ENCODE measurements at places on chromosomes 6 and 20.

- no peak for DNase-seq
These were observed 40.1 kb downstream of the VTA1 start for GRCh38 chr6:142187209-142187608.

DNA sequence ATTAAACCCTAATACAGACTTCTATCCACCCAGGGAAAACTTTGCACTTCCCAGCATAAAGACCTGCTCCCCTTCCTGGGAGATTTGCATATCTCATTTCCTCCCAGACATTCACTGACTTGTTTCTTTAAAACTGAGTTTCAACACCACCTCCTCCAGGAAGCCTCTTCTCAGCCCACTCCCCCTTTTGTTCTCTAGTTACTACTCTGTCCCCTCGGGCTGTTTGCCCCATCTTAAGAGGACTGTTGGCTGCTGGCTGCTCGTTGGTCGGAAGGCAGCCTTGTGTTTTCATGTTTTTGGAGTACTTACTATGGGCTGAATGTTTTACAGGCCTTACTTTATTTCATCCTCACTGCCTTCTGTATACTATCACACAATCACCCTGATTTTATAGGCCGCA, 6.6 kb downstream of the ARHGAP40 start:
- no peak for DNase-seq

DNA sequence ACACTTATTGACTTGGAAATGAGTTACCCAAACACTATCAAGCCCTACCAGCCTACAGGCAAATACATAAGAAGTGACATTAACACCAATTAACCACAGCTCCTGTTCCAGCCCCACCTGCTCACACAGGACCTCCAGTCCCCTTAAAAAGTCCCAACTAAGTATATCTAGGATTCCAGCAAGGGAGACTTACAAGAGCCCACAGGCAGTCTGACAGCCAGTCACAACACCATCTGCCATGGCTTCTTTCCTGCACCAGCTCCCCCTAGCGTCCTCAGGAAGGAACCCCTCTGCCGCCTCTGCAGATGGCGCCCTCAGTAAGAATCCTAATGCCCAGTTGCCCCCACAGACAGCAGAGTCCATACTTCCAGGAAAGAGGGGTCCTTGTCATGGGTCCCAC, 122.1 kb downstream of the HIVEP2 start:
- DNase-seq = no peak

- DNase-seq = no peak
These were observed 38.5 kb downstream of the DLGAP4 start for GRCh38 chr20:36344517-36345132.

DNA sequence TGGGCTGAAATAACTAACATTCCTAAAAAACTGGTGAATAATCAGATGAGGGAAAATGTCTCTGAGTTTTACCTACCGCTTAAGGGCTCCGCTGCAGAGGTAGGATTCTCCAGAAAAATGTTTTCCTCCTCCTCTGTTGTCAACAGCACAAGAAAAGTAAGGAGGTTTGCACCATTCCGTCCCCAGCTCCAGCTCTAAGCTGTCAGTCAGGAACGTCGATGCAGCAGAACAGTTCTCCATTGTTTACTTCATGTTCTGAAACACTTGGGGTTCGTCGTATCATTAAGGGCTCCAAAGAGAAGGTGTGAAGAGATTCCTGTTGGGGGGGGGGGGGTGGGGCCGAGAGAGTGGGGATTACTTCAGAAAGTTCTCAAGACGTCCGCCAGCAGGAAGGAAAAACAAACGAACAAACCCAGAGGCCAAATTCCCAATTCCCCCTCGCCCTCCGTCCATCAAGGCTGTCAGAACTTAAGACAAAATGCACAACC, 734 bp downstream of the MMS22L start:
- DNase-seq = no peak

- no peak for DNase-seq
These were observed 42.8 kb upstream of the PCMTD2 start for GRCh38 chr20:64212755-64213154.

DNA sequence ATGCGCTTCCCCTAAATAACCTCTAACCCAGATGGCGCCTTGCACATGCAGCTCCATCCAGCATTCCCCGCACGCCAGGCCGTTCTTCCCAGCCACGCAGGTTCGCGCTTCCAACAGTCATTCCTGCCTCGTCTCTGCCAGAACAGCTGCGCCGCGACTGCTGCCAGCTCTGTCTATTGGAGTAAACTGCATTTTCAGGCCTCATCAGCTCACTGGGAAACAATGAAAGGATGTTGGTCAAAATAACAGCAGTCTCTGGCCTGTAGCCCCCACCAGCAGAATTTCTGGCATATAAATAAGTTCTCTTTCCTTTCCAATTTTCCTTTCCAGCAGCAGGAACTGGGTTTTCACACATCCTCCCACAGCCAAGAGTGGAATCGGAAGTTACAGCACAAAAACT, 14.6 kb downstream of the NRSN1 start:
- no peak for DNase-seq

DNA sequence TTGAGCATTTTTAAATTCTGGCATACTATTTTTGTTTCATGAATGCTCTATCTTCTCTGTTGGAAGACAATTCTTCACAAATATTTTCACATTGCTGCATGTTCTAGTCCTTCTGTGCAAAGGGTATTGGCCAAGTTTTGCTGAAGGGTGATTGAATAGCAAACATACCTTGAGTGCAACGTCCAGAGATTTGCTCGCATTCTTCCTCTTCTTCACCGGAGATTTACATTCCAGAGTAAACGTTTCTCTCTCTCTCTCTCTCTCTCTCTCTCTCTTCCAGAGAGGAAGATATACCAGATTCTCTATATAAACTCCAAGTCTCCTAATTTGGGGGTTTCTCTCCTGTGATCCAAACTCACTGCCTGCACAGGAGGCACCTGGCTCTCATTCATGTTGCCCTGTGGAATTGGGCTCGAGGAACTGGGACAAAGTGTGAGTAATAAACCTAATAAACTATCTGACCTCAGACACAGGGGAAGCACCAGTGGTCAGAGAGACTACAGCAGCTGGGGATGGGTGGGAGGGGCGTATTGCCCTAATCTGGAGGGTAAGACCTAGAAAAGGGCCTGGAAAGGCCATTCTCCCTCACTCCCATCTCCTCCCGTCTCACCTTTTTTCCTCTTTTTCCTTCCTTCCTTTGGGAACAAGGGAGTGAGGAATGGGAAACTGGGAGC, 1.1 kb upstream of the TREML1 start:
- no peak for DNase-seq

- peak; percentile 56 for DNase-seq
These were observed 1.1 kb downstream of the FBXO30 start for GRCh38 chr6:145813285-145814034.

DNA sequence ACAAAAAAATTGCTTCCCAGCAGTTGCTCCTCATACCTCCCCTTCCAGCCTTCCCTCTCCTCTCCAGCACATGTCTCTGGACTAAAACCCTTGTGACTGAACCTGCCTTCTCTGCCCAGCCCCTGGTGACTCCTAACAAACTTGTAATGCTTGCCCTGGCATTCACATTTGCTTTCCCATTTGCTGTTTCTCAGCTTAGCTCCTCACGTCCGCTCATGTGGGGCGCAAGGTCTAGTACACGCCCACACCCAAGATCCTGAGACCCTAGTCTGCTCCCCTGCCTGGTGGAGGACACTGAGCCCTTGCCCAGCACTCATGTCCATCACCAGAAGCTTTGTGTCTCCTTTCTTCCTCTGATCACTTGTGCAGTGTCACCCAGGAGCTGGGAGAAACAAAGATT, 18.3 kb upstream of the RBPJL start:
- DNase-seq = no peak

DNA sequence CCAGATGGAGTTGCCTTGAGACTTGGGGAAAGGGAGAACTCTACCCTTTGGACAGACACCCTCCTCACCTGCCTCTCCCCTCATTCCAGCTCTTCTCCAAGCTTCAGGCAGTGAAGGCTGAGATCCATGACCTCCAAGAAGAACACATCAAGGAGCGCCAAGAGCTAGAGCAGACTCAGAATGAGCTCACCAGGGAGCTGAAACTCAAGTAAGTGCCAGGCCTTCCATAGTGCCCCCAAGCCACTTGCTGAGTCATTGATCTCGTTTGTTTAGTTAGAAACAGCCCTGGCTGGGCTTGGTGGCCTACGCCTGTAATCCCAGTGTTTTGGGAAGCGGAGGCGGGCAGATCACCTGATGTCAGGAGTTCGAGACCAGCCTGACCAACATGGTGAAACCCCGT, 39.2 kb downstream of the KIF3B start:
- DNase-seq = peak; percentile 35

- DNase-seq = peak; percentile 7
These were observed 1.1 kb upstream of the PRELID3B start for GRCh38 chr20:59043698-59044097.

GRCh38 chr6:90293319-90293953, 3.2 kb downstream of the BACH2 start:
- DNase-seq = no peak

- peak; percentile 79 for DNase-seq
These were observed at the start of gene HMGA1 for GRCh38 chr6:34236443-34237315. Gene HMGA1 (plus strand): TSS chr6:34236873. CDS start chr6:34240781, 3,908 bp downstream.

DNA sequence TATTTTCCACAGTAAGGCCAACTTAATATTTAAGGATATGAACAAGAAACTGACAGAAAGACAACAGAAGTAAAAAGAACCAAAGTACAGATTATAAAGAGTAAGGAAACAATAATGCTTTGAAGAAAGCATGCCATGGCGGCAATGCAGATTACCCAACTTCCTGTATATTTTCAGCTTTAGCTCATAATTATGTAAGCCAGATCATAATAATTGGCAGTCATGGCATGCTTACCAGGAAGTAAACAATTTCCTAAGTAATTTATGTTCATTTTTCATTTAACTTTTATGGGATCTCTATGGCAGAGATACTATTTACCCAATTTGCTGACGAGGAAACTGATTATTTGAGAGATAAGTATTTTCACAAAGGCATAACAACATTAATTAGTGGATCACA, 988.7 kb downstream of the HACE1 start:
- DNase-seq = no peak

DNA sequence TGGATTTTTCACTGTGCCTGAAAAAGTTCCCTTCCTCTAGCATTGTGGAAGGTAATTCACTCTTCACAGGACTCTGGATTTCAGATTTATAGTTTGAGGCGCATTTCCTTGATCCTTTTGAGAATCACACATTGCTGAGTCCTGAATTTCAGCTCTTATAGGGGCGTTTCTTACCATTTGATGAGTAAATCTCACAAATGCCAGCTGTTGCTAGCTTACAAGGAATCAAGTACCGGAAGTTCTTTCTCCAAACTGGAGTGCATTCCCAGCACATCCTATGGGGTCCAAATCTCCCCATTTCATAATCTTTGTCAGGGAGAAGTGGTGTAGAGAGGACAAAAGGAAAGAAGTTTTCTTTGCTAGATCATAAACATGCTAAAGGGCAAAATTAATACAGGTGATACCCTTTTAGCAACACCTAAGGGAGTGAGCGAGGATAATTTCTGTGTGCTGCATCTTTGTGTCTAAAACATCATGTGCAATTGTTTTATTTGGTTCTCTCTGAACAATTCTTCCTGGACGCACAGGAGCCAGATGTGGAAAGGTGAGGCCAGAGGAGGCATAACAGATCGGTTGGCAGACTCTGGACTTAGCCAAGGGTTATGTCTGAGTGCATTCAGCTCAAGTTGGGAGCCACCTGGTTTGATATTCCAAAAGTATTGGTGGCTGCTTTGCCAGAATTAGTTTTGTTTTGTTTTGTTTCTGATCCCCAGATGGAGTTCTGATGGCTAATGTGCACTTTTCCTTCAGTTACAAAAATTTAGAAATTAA, 37.4 kb upstream of the EYA2 start:
- DNase-seq = no peak

GRCh38 chr6:1605004-1605892, 4.5 kb upstream of the FOXC1 start:
- DNase-seq = no peak

GRCh38 chr6:40606981-40607380, 19.8 kb upstream of the LRFN2 start:
- DNase-seq = no peak

DNA sequence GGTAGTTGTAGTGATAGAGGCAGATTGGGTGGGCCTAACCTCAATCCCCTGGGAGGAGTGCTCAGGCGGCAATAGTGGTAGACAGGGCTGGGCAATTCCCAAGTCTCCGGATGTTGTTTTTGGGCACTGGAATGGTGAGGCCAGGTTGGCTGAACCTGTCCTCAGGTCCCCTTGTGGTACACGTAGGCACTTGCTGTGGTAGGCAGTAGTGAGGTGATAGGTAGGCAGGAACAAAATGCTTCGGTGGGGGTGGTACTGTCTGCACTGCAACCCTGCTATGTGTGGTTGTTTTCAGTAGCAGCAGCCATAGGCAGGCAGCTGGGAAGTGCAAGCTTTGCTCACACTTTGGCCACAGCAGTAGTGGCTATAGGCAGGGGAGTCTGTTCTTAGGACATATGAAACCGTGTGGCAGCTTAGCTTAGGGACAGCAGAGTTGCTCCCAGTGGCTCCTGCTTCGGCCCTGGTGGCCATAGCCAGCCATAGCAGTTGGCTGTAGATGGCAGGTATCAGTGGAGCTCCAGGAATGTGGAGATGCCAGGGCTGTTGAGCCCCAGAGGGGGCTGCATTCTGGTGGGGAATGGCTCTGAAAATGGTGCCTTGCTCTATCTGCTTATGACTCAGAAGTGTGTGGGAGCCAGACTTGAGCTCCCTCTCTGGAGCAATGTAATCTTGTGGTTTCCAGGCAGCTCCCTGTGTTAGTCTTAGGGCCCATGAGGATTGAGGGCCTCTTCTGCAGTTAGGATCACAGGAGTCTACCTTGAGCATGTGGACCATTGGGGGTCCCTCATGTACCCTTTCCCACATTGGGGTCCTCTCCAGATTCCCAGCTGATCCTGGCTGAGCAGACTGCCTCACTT, 241.8 kb upstream of the BMP2 start:
- DNase-seq = no peak

GRCh38 chr6:37489697-37490336, 9.9 kb downstream of the CCDC167 start:
- DNase-seq = no peak

DNA sequence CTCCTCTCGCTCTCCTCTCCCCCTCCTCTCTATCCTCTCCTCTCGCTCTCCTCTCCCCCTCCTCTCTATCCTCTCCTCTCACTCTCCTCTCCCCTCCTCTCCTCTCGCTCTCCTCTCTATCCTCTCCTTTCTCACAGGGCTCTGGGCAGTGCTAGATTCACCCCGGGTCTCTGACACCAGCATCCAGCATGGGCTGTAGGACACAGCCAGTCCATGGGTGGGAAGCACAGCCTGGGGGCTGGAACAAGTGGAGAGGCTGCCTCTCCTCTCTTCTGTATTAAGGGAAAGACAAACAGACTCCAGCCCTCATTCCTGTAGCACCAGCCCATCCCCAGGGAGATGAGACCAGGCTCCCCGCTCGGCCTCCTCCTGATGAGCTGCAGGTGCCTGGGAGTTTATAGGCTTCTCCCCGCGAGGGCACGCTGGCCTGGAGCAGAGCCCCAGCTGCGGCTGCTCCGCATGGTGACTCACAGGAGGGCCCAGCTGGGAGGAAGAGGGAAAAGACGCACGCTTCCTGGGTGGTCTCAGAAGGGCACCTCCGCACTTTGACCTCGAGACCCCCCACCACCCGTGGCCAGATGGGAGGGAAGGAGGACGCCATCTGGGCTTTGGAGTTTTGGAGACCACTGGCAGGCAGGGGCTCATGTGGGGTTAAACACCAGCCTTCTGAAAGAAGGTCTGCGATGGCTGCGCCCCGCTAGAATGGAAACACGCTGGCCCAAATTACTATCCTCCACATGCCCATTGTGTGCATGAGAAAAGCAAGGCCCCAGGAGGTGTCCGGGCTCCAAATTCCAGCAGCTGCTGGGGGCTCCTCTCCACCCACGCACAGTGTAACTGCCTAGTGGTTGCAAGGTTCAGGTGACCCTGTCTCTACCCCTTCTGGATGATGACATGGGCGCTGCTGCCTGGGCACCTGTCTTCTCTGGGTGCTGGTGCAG, 68.0 kb downstream of the BMP7 start:
- DNase-seq = no peak
